ENCODE measurements at places on chromosomes 16 and 17.

- DNase-seq: no peak
Observed at GRCh38 chr16:71255721-71256120, 25.2 kb upstream of the HYDIN start.

DNA sequence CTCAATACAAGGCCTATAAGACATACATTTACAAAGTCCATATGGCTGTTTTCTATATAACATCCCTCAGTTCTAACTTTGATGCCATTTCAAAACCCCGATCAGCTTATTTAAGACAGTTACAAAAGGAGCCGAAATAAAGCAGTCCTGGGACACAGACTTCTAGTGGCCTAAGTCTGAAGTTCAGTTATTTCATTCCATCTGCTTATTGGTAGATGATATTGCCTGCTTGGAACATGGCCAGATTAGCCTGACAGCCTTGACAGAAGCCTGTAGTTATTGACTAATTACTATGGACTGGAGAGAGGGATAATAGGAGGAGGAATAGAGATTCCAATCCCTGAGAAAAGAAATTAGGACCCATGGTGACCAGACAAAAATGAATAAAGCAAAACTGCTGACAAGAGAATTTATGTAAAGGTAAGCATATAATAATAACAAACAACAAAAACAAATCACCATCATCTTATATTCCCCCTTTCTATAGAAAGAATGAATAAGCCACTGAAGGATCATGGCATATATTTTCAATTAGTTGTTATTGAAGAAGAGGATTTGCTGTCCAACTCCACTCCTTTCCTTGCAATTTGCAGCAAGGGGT is 206.3 kb upstream of the TOM1L1 start:
- no peak for DNase-seq

- no peak for DNase-seq
Observed at GRCh38 chr17:46020023-46020761, 21.1 kb downstream of the STH start.

DNA sequence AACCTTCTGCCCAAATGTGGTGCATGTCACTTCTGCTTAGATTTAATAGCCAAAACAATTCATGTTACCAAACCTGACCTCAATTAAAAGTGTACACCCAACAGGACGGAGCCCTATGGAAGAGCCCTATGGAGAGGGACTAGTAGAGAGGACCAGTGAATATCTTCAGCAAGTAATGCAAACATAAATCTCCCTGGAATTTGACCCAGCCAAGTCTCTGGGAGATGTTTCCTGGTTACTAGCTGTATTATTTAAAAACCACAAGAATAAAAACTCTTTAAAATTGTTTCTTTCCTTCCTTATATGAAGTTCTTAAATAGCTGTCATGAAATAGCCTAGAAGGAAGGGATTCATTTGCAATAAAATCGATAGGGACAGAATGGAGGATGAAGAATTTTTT is 255.8 kb downstream of the CDH11 start:
- DNase-seq: no peak

DNA sequence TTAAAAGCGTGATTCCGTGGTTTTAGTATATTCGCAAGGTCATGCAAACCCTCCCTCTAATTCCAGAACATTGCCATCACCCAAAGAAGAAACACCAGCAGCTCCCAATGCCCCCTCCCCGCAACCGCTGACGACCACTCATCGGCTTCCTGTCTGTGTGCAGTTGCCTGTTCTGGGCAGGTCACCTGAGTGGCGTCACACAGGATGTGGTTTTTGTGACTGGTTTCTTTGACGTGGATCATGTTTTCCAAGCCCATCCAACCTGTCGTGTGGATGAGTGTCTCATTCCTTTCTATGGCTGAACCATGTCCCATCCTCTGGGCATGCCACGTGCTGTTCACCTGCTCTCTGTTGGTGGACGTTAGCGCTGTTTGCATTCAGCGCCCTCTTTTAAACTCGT is 8.2 kb upstream of the ATP2C2 start:
- no peak for DNase-seq
